ENCODE measurements at places on chromosomes 3 and 15. TPM values are rescaled to one million over a fixed set of nuclear protein-coding genes. Genes with fewer than 3 reads are reported as not detected.

DNA sequence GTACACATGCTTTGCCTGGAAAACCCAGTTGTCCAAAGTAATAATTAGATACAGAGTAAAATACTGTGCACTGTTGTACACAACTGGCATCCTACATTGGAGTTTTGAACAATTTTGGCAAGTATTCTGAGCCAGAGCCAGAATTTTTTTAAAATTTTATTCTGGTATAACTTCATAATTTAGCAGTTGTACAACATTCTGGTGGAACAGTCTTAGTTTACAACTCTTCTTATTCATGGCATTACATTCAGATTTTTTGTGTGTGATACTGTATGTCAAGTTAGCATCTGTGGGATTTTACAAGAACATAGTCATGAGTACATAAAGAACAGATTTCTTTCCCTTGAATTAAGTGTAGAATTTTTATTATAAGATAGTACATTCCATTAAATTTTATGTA lies 67.5 kb downstream of the SLC49A4 start:
- H3K27me3 ChIP-seq, result no peaks in the 10 kb centered on the region
- H3K4me3 ChIP-seq, result no peak overlapping the region
- no peak for DNase-seq
- H3K4me1 ChIP-seq, result no peaks in the 10 kb centered on the region

- no peaks in the 10 kb centered on the region for H3K36me3 ChIP-seq
- no peak for DNase-seq
- H3K27me3 ChIP-seq, result peaks cover 81% of the 10 kb centered on the region
These were observed 704.2 kb downstream of the ROBO1 start for GRCh38 chr3:79063624-79064023.

Gene MAGEL2
- total RNA-seq, result not detected

DNA sequence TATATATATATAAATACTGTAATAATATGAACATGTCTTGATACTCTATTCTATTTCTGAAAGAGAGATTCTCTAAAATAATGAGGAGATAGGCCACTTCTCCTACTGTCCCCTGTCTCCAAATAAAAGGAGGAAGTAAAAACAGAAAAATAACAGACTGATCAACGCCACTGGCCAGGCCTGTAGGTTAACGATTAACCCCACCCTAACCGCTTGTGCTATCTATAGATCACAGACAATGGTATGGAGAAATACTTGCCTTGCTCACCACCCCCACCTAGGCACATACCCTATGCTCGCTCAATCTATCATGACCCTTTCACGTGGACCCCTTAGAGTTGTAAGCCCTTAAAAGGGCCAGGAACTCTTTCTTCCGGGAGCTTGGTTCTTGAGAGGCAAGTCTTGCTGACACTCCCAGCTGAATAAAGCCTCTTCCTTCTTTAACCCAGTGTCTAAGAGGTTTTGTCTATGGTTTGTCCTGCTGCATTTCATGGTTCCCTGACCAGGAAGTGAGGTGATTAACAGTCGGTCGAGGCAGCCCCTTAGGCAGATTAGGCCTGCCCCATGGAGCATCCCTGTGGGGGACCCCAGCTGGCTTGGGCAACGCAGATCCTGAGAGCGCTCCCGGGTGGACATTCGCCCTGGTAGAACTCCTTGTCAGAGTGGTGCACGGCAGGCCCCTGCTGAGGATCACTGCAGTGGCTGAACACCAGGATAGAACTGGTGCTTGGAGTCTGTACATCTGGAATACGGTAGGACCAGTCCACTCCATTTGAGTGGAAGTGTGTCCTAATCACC lies 521.8 kb upstream of the CNTN3 start:
- no peaks in the 10 kb centered on the region for H3K4me1 ChIP-seq
- H3K4me3 ChIP-seq, result no peak overlapping the region
- no peak overlapping the region for H3K27ac ChIP-seq
- H3K36me3 ChIP-seq, result no peaks in the 10 kb centered on the region

Gene STRA6
- not detected for total RNA-seq

DNA sequence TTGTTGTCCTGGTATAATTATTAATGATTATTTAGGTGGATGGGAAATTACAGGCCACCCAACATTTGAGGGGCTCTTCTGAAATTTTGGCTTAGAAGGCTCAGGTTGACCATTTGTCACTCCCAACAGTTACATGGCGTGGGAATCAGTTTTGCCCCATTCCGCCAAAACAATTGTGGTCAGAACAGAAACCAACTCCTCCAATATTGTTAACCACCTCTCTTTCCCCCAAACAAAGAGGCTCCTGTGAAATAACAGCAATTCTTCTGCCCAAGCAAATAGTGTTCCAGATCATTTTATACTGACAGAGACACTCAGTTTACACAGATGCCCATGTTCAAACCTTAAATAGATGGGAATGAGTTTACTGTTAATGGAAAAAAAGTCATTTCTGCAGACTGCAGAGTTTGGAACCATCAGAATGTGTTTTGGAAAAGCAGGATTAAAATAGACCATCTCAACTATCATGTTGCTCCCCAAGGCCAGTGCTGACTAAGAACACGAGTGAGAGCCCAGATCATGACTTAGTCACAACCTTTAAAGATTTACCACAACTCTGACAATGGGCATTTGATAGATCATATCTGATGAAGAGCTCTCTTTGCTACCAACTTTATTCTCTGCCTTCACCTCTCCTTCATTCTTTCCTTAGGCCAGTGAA lies 102.1 kb downstream of the DUT start:
- H3K27me3 ChIP-seq, result no peaks in the 10 kb centered on the region
- H3K36me3 ChIP-seq, result peaks cover 11% of the 10 kb centered on the region
- DNase-seq, result no peak
- H3K4me3 ChIP-seq, result no peak overlapping the region

- peaks cover 54% of the 10 kb centered on the region for H3K4me1 ChIP-seq
- H3K4me3 ChIP-seq, result peak overlapping the region; percentile 84
- peak overlapping the region; percentile 89 for H3K27ac ChIP-seq
- no peak for DNase-seq
- no peaks in the 10 kb centered on the region for H3K27me3 ChIP-seq
These were observed 2.1 kb upstream of the FAM131A start for GRCh38 chr3:184335291-184335660.

DNA sequence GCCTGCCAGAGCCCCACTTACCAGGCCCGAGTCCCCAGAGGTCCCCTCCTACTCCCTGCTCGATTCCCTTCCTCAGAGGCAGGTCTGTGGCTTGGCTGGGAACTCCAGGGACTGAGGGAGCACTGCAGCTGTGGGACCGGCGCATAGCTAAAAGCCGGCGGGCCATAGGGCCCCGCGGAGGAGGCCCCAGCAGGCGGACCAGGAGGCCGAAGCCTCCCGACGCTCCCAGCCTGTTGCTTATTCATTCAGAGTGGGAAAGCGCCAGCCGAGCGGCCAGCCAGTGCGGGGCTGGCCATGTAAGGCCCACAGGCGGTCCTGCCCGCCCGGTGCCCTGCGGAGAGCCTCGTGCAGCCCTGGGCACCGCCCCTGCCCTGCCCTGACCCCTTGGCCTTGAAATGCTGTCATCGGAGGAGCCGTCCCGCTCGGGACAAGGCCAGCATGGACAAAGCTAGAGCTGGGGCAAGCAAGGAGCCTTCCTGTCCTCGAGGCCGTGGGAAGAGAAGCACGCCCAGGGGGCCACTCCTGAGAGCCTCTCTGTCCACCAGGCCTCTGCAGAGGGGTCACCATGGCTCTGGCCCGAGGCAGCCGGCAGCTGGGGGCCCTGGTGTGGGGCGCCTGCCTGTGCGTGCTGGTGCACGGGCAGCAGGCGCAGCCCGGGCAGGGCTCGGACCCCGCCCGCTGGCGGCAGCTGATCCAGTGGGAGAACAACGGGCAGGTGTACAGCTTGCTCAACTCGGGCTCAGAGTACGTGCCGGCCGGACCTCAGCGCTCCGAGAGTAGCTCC lies at the start of gene LOXL1:
LOXL1 (plus strand) TSS at position 244 of the 784 bp plus-strand sequence; CDS start at position 566, 322 bp downstream.
- no peaks in the 10 kb centered on the region for H3K36me3 ChIP-seq
- peak within 1 kb of the TSS; percentile 69 for H3K4me3 ChIP-seq
- no peak within 1 kb of the TSS for H3K27ac ChIP-seq
- peaks cover 16% of the 10 kb centered on the region for H3K4me1 ChIP-seq

GRCh38 chr15:59105854-59106253 lies 908 bp downstream of the CCNB2 start:
- DNase-seq, result peak; percentile 33
- H3K36me3 ChIP-seq, result peaks cover 30% of the 10 kb centered on the region
- peak overlapping the region; percentile 82 for H3K4me3 ChIP-seq
- H3K27ac ChIP-seq, result peak overlapping the region; percentile 73

DNA sequence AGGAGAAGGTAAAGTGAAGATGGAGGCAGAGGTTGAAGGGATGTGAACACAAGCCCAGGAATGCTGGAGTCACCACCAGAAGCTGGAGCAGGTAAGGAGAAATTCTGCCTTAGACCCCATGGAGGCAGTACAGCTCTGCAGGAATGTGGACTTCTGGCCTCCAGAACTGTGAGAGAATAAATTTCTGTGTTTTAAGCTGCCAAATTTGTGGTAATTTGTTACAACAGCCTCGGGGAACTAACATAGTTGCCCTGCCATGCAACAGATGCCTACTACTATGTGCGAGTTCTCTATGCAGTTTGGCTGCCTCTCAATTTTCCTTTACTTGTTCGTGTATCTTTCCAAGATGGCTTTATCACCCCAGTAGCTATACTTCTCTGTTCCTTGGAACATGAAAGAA lies 394.1 kb downstream of the TUSC7 start:
- H3K27me3 ChIP-seq, result peaks cover 40% of the 10 kb centered on the region
- no peaks in the 10 kb centered on the region for H3K4me1 ChIP-seq
- H3K4me3 ChIP-seq, result no peak overlapping the region

Gene NRROS
- total RNA-seq, result not detected

DNA sequence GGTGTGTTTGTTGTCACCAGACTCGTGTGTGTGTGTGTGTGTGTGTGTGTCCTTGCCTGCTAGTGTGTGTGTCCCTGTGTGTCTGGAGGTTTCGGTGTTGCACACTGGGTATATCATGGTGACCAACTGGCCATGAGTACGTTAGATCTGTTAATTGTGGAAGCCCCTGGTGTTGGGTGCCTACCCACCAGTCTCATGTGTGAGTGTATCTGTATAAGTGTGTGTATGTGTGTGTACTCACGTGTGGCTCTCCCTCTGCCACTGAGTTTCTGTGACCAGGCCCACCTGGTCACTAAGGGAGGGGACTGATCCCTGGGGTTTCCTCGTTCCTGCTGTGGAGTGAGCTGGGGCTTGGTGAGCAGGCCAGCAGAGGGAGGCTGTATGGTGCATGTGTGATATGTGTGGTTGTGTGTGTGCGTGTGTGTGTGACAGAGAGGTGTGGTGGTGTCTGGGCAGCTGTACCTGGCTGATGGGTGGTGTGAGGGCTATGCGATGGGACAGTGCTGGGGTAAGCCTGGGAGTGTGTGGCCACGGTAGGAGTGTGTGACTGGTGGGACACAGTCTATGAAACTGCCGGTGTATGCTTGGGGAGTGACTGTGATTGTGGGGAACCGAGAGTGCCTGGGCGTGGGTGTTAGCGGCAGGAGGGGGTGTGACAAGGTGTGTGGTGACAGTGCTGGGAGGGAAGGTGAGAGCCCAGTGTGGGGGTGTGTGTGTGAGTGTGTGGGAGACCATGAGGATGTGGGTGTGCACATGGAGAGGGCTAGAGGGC lies 1.8 kb downstream of the PRKCD start:
- peak overlapping the region; percentile 71 for H3K27ac ChIP-seq
- H3K4me3 ChIP-seq, result peak overlapping the region; percentile 89
- DNase-seq, result no peak
- peaks cover 7% of the 10 kb centered on the region for H3K36me3 ChIP-seq
- peaks cover 20% of the 10 kb centered on the region for H3K4me1 ChIP-seq

Gene FYCO1
- total RNA-seq, result 17.0 TPM

DNA sequence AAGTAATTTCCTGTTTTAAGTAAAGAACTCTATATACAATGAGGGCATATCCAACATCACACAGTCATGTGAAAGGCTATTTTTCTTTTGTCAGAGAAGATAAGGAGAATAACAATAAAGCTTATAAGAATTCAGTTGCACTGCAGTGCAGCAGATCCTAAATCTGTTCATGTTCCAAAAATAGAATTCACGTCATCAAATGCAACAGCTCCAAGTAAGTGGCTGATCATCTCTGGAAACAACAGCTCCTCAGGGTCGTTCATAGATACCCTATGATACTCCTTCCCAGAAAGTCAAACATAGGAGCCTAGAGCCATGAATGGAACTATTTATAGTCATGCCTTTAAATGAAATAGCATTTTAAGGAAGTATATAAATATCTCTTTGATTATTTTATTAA lies 100.2 kb downstream of the FMN1 start:
- no peak for DNase-seq
- H3K36me3 ChIP-seq, result no peaks in the 10 kb centered on the region
- no peaks in the 10 kb centered on the region for H3K27me3 ChIP-seq

- peak overlapping the region; percentile 53 for H3K4me3 ChIP-seq
- peak; percentile 35 for DNase-seq
- H3K4me1 ChIP-seq, result peaks cover 53% of the 10 kb centered on the region
These were observed 11.4 kb downstream of the XPC start for GRCh38 chr3:14166877-14167603.

DNA sequence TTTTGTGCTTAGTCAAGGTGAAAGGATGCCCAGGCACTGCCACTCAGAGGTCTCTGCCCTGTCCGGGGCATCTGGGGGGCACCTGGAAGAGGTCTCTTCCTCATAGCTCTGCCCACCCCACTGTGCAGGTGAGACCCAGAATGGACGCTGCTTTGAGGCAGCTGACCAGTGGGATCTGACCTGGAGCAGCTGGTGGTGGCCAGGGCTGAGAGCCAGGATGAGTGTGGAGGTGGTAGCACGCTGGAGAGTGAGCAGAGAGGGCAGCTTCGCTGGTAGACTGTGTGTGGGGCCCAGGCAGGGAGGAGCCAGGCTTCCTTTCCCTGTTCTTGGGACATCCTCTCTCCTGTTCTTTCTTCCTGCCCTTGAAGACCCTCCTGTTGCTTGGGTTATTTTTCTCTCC lies 32.2 kb upstream of the PLA2G4E start:
- H3K27me3 ChIP-seq, result no peaks in the 10 kb centered on the region
- no peak for DNase-seq
- peaks cover 4% of the 10 kb centered on the region for H3K36me3 ChIP-seq
- H3K27ac ChIP-seq, result peak overlapping the region; percentile 53
- no peak overlapping the region for H3K4me3 ChIP-seq

GRCh38 chr15:45704329-45705249 lies 69.8 kb downstream of the SQOR start:
- no peaks in the 10 kb centered on the region for H3K27me3 ChIP-seq
- H3K4me1 ChIP-seq, result peaks cover 22% of the 10 kb centered on the region
- DNase-seq, result no peak
- no peaks in the 10 kb centered on the region for H3K36me3 ChIP-seq
- peak overlapping the region; percentile 79 for H3K27ac ChIP-seq
- H3K4me3 ChIP-seq, result peak overlapping the region; percentile 87

- no peak overlapping the region for H3K4me3 ChIP-seq
- DNase-seq, result peak; percentile 24
- no peaks in the 10 kb centered on the region for H3K36me3 ChIP-seq
- no peak overlapping the region for H3K27ac ChIP-seq
- H3K4me1 ChIP-seq, result no peaks in the 10 kb centered on the region
- peaks cover 29% of the 10 kb centered on the region for H3K27me3 ChIP-seq
These were observed 681.0 kb downstream of the DIPK2A start for GRCh38 chr3:144652573-144652972.

All from MCF 10A (cell line).